Peyer's patch (tissue), 4 donors: ENCODE measurements at places on chromosomes 1 and 21.
A peak's percentile ranks its signal among the peaks of the same experiment; 100 is the strongest.

DNA sequence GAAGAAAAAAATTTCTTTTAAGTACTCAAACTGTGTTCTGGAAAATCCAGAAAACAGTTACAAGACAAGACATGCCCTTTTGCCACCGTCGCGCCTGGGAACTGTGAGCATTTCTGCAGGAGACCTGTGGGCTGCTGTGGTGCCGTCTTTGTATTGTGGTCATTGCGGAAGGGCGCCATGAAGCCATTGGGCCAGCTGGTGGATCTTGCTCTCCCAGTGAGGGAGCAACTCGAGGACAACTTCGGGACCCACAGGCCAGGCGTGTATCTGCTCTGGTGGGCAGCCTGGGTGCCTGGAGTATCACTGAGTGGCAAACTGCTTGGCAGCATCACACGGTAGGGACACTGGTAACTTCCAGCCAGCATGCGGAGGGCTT lies 3.8 kb upstream of the THEMIS2 start:
- peaks cover 25% of the 10 kb centered on the region for H3K4me1 ChIP-seq
- DNase-seq, result peak; percentile 43
- H3K27me3 ChIP-seq, result no peaks in the 10 kb centered on the region
- no peak overlapping the region for H3K4me3 ChIP-seq
- no peaks in the 10 kb centered on the region for H3K36me3 ChIP-seq

DNA sequence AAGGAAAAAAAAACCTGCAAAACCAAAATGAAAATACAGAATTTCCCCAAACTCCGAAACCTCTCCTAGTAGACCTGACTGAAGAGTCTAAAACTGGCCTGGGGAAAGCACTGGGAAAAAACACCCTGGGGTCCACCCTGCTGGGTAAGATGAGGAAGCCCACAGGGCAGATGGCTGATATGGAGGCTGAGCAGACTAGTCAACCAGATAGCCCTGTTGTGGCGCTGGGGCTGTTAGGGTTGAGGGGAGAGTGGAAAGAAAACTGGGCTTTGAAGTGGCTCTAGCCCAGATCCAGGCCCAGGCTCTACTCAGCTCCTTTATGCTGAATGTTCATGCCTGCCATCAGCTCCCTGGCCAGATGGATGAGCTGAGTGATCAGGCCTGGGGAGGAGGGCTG lies 6.8 kb upstream of the SLAMF1 start:
- no peak for DNase-seq
- no peaks in the 10 kb centered on the region for H3K27me3 ChIP-seq
- H3K27ac ChIP-seq, result no peak overlapping the region

- no peaks in the 10 kb centered on the region for H3K27me3 ChIP-seq
- peak overlapping the region; percentile 41 for H3K4me3 ChIP-seq
- H3K36me3 ChIP-seq, result no peaks in the 10 kb centered on the region
- H3K4me1 ChIP-seq, result no peaks in the 10 kb centered on the region
- no peak for DNase-seq
Observed at GRCh38 chr1:65265651-65266351, 43.5 kb upstream of the DNAJC6 start.

DNA sequence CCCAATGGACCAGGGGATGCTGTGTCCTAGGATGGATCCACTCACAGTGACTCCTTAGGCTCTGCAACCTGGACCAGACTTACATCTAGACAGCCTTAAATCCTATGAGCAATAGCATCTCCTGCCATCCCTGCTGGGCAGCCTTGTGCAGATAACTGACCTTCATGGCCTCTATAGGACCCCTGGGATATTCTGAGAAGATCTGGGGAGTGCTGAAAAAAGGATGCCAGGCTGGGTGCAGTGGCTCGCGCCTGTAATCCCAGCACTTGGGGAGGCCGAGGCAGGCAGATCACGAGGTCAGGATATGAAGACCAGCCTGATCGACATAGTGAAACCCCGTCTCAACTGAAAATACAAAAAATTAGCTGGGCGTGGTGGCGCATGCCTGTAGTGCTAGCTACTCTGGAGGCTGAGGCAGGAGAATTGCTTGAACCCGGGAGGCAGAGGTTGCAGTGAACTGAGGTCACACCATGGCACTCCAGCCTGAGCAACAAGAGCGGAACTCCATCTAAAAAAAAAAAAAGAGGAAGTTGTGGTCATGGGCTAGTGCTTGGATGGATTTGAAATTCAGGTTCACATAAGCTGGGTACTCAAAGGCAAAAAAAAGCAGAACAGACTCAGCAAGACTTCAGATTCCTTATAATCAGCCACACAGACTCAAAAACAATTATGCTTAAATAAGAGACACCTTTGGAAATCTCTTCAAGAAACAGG lies 10.9 kb upstream of the SH2D1B start:
- no peaks in the 10 kb centered on the region for H3K36me3 ChIP-seq
- no peak overlapping the region for H3K27ac ChIP-seq
- no peak for DNase-seq

DNA sequence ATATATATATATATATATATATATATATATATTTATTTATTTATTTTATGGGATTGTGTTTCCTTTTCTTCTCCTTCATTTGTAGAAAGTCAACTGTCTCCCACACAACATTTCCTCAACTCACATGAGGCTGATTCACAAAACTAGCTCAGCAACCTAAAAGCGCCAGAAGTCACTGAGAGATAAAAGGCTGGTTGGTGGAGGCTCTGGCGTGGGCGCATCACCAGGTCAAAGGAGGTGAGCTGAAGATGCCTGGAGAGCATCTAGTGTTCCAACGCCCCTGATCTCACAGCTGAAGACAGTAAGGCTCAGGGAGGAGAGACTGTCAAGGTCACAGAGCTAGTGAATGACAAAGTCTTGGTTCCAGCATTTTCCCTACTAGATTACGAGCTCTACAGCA lies 78.0 kb downstream of the HLCS start:
- no peaks in the 10 kb centered on the region for H3K27me3 ChIP-seq
- DNase-seq, result no peak
- H3K4me1 ChIP-seq, result no peaks in the 10 kb centered on the region
- no peak overlapping the region for H3K27ac ChIP-seq
- H3K4me3 ChIP-seq, result no peak overlapping the region

DNA sequence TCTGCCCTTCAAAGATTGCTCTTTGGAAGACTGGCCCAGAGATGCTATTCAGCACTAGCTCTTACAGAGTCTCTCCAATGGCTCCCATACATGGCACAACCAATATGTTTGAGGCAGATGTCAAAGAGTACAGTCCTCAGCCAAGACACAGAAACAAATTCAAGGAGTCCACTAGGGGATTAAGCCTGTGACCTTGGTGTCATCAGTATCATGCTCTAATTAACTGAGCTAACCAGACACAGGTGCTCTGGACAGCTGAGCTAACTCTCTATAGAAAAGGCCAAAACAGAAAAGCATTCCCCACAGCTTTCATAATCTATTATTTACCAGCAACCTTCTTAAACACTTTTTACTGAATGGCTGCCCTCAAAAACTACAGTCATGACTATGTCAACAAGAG lies 666.0 kb upstream of the PLXNA2 start:
- H3K4me1 ChIP-seq, result no peaks in the 10 kb centered on the region
- DNase-seq, result no peak

DNA sequence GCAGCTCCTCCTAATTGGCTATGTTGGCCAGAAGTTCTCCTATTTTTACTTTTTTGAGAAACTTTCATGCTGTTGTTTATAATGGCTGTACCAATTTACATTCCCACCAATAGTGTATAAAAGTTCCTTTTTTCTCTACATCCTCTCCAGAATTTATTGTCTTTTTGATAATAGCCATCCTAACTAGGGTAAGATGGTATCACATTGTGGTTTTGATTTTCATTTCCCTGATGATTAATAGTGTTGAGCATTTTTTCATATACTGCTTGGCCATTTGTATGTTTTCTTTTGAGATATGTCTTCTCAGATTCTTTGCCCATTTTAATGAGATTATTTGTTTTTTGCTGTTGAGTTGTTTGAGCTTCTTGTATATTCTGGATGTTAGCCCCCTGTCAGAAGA lies 46.8 kb downstream of the NTMT2 start:
- no peak for DNase-seq
- H3K27ac ChIP-seq, result no peak overlapping the region
- no peak overlapping the region for H3K4me3 ChIP-seq
- no peaks in the 10 kb centered on the region for H3K4me1 ChIP-seq
- no peaks in the 10 kb centered on the region for H3K36me3 ChIP-seq
- no peaks in the 10 kb centered on the region for H3K27me3 ChIP-seq

DNA sequence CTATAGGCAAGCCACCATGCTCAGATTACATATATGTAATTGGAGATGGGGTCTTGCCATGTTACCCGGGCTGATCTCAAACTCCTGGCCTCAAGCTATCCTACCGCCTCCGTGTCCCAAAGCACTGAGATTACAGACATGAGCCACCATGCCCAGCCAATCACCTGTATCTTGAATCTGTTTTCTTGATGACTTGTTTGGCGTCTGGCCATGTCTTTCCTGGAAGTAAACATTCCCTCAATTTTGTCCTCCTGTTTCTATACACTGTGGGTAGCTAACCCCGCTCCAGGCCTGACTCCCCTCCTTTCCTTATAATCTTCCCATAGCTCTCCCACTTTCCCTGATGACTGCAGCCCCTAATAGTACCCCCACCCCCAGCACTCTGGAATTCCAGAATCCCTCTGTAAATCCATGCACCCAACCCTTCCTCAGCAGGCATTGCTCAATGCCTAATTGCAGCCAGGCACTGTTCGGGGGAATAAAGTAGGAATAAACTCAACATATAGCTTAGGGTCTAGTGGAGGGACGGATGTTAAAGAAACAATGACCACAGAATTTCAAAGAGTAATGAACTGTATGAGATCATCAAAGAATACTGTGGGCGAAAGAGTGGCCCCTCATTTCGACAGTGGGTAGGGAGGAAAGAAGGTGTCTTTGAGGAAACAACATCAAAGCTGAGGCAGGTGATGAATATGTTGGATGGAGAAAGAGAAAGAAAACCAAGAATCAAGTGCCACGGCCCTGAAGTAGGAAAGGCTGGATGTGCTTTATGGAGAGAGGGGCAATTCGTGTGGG lies 161.5 kb downstream of the ADSS2 start:
- no peak overlapping the region for H3K4me3 ChIP-seq
- H3K36me3 ChIP-seq, result no peaks in the 10 kb centered on the region
- H3K27me3 ChIP-seq, result no peaks in the 10 kb centered on the region
- no peak overlapping the region for H3K27ac ChIP-seq

GRCh38 chr1:207084701-207085180 lies 3.9 kb upstream of the C4BPB start:
- no peak overlapping the region for H3K4me3 ChIP-seq
- no peaks in the 10 kb centered on the region for H3K4me1 ChIP-seq
- DNase-seq, result peak; percentile 78
- H3K27ac ChIP-seq, result no peak overlapping the region
- no peaks in the 10 kb centered on the region for H3K36me3 ChIP-seq

DNA sequence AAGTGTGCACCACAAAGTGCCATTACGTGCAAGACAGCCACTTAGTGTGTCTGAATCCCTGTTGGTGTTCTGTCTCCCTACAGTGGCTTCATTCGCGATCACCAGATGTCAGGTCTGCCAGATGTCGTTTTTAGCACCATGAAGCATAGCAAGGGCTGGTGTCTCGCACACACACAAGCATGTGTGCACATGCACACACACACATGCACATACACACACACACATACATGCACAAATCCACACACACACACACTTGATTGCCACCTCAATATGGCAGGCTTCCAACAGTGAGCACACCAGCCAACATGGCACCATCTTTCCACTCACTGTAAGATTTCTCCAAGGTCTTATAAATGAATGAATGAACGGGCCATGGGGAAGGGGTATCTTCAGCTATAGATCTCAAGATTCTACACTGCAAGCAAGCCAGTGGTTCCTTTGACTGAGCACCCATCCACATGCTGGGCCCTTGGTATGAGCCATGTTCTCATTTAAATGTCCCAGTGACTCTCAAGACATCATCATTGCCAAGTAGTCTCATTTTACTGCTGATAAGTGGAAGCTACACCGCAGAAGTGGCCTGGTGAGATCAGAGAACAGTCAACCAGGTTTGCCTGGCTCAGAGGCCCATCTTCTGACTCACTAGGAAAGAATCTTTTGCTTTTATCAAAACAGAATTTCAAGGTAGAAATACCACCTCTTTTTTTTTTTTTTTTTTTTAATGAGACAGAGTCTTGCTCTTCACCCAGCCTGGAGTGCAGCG lies 84.9 kb downstream of the SIM2 start:
- DNase-seq, result peak; percentile 11
- H3K36me3 ChIP-seq, result no peaks in the 10 kb centered on the region
- no peaks in the 10 kb centered on the region for H3K4me1 ChIP-seq
- H3K4me3 ChIP-seq, result no peak overlapping the region
- no peaks in the 10 kb centered on the region for H3K27me3 ChIP-seq
- H3K27ac ChIP-seq, result no peak overlapping the region

DNA sequence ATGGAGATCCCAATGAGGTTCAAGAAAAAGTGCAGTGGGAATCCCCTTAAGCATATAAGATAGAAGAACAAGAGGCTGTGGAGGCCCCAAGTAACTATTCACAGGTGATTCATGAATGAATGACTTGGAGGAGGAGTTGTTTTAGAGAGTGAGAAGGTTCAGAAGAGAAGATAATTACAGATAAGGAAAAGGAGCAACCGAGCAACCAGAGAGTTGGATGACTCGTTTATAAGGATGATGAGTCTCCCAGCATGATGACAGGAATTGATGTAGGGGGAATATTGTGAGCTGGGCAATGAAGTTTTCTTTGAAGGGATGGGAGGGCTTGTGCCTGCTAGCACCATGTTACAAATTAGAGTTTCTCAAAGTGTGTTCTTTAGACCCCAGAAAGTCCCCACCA lies 9.8 kb downstream of the C8A start:
- DNase-seq, result no peak
- no peak overlapping the region for H3K4me3 ChIP-seq
- H3K27ac ChIP-seq, result no peak overlapping the region
- no peaks in the 10 kb centered on the region for H3K27me3 ChIP-seq
- H3K4me1 ChIP-seq, result no peaks in the 10 kb centered on the region

DNA sequence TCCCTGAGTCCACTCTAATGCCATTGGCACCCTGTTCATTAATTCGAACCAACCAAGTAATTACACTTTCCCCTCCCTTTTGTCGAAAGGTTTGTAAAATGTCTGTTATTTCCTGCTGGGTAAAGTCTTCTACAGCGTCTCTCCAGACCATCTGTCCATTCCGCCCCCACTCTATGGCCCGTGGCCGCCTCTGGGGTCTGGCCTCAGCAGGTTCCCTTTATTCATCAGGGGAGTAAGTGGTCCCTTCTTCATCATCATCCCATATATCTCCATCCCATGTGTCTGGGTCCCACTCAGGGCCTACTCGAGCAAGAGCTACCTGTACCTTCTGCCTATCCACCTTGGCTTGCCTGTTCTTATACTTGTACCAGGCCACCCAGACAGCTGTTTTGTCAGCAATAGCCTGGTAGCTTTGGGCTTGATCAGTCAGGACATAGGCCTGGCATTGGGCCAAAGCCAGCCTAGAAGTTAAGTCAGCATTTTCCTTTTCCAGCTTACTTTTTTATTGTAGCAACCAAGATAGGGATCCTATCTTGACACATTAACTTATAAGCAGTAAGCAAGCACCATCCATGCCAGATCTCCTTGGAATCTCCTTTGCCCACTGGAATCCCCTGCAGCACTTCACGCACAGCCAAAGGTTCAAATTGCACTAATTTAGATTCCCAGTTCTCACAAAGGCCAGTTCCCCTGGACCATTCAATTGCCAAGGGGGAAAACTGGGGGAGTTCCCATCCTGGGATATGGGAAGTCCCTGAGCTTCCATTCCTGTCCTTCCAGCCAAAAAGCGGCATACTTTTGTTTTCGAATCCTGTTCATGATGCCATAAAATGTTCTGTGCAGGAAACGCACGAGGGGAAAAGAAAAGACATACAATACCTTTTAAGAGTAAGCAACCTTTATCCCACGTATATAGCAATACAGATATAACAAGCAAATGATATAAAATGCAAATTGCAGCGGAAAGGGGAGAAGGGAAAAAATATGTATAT lies 6.6 kb upstream of the STUM start:
- no peaks in the 10 kb centered on the region for H3K36me3 ChIP-seq
- DNase-seq, result peak; percentile 70
- H3K4me1 ChIP-seq, result no peaks in the 10 kb centered on the region
- peak overlapping the region; percentile 13 for H3K27ac ChIP-seq
- H3K4me3 ChIP-seq, result no peak overlapping the region
- no peaks in the 10 kb centered on the region for H3K27me3 ChIP-seq
